Non-pigmented ciliary epithelial cell (primary cell): ENCODE measurements at places on chromosomes 11 and 22.
A peak's percentile ranks its signal among the peaks of the same experiment; 100 is the strongest.

- no peak for DNase-seq
These were observed 291.8 kb upstream of the DDI1 start for GRCh38 chr11:103744496-103745153.

GRCh38 chr22:28951969-28952521 lies 68.7 kb downstream of the ZNRF3 start:
- DNase-seq: no peak

- no peak for DNase-seq
These were observed 2.3 kb downstream of the CABP7 start for GRCh38 chr22:29722151-29722550.

GRCh38 chr22:19111140-19111539 lies 11.1 kb downstream of the DGCR2 start:
- no peak for DNase-seq

DNA sequence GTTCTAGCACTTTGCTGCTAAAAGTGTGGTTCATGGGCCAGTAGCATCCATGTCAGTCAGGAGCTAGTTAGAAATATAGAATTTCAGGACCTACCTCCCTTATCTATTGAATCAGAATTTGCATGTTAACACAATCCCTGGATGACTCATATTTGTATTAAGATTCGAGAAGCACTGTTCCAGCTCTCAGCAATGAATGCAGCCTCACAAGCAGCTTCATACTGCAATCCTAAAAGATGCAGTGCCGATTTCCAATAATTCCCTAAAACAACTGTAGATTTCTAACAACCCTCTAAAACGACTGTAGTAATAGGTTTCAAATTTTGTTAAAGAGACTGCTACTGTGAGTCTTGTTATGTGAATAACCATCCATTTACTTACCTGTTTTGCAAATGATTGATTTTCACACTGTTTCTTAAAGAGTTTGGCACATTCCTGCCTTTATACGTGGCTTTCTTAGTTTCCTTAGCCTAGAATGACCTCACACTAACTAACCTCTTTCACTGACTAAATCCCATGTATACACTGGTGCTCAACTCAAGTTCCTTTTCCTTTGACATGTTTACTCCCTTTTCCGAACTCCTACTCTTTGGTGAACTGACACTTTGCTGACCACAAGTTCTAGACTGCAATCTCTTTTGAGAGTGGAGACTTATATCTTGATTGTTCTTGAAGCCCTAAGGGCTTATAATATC lies 511.8 kb downstream of the METTL15 start:
- no peak for DNase-seq

DNA sequence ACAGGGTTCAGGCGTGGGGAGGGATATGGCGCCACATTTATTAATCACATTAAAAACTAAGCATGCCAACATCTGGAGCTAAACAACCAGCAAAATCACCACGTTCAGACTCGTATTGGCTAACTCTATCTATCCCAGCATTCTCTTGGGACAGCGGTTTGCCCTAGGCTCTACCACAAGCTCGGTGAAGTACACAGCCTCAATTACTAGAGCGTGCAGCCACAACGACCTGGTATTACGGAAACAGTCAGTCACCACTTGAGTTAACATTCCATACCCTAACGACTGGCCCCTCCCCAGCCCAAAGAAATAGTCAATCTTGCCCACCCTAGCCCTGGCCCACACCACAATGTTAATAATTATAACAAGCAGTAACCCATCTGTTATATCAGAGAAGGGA lies 32.1 kb downstream of the APOL5 start:
- no peak for DNase-seq

GRCh38 chr11:9206496-9206895 lies 58.7 kb downstream of the DENND5A start:
- peak; percentile 59 for DNase-seq

DNA sequence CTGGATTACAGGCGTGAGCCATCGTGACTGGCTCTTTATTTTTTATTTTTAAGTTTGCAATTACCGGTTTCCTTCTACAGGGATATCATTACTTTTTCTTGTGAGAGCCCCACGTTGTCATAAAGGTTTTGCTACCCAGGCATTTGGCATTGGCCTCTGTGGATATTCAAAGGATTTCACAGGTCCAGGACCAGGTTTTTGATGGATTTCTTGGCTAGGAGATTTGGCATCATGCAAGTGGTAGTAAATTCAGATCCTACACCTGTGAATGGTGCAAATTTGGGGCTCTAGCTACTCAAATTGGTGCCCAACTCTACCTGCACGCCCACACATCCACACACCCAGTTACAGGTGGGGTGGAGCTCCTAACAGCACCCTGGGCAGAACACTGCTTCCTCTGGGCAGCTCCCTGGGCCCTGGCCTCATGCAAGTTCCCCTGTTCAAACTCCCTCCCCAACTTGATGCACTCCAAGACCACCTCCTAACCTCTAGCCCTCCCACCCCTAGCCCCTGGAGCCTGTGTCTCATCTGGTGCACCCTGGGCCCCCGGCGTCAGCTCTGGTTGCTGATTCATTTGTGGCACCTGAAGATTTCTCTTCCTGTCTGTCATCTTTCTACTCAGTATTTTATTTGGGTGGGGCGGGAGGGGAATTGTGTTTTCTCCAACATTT lies 9.3 kb upstream of the MRGPRD start:
- DNase-seq: no peak

DNA sequence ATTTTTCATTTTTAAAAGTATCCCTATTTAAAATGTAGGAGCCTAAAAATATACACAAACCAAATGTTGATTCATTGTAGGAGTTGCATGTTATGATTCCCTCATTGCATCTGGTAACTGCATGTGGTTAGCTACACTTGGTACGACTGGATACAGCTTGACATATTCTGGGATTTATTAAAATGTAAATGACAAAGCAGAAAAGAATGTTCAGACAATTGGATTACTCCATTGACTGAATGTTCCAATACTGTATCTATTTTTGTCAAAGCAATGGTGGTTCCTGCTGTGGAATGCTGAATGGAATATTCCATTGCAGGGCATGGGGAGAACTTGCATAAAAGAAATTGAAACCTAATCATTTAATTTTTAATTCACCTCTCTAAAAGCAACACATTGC lies 30.8 kb downstream of the BLID start:
- peak; percentile 84 for DNase-seq

- no peak for DNase-seq
These were observed 13.1 kb downstream of the SCARF2 start for GRCh38 chr22:20424568-20424931.

GRCh38 chr22:43944670-43945430 lies 10.4 kb upstream of the SAMM50 start:
- no peak for DNase-seq

- no peak for DNase-seq
These were observed 9.9 kb upstream of the KCNJ5 start for GRCh38 chr11:128881221-128881620.

DNA sequence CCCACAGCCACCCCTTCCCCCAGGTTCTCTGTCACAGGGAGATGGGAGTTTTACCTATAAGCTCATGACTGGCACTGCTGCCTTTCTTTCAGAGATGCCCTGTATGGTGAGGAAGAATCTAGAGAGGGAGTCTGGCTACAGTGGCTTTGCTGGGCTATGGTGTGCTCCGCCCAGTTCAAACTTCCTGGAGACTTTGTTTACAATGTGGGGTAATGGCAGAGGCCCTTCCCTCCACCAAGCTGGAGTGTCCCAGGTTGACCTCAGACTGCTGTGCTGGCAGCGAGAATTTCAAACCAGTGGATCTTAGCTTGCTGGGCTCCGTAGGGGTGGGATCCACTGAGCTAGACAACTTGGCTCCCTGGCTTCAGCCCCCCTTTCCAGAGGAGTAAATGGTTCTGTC lies 143.5 kb downstream of the MSANTD4 start:
- no peak for DNase-seq

DNA sequence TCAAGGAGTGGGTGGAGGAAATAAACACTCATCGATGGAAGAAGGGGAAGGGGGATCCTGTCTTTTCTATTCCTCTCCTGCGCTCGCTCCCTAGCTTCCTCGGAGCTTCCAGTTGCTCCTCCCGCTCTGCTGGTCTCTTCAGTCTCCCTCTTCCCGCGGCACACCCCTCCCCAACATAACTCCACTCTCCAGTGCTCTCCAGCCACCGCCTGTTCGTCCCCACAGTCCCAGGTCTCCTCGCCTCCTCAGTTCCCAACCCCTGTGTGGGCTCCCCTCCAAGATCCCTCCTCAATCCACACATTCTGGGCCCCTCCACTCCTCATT lies 438 bp downstream of the ZW10 start:
- DNase-seq: no peak

GRCh38 chr11:45906096-45906682 lies 882 bp downstream of the FREY1 start:
- DNase-seq: no peak

- peak; percentile 77 for DNase-seq
These were observed 33.4 kb downstream of the SERPIND1 start for GRCh38 chr22:20807315-20807752.

DNA sequence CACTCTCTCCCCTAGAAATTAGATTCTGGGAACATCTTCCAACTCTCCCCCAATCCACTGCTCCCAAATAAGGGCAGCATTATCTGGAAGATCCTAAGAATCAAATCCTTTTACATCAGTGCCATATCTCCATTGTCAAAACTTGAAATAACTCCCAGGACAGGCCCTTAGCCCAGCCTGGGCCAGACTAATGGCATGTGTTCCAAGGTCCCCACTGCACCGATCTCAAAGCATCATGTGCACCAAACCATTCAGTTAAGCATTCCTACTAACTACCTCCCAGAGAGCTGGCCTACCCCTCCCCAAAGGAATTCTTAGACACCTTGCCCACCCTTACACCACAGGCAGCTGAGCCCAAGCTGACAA lies 44.2 kb upstream of the POU2AF1 start:
- DNase-seq: no peak

DNA sequence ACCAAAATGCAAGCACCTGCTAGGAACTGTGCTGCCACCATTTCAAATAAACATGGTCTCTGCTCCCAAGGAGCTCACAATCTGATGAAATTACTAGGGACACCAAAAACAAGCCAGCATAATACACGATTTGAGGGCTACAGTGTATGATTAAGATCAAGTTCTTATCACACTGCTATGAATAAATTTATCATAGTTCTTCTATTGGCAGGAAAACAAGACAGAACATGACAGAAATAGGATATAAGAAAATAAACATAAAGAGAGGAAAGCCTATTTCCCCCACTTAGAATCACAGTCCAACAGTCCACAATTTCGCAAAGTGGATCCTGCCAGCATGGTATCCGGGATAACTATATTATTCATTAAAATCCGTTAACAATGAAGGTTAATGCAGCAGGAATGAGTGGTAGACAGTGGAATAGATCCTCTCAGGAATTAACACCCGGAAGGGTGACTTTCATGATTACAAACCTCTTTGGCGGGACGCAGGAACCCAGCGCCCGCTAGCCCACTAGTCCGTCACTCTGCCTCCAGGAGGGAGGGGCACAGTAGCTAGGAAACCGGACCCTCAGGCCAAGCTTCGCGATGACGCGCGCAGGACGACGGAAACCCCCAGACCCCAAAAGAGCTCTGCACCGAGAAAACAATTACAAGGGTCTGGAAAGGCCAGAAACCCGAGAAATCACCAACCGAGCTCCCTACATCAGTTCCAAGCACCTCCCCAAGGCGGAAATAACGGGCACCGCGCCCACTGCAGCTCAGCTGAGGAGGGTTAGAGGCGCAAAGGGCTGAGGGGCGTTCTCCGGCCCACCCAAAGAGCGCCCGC lies 607 bp downstream of the CCDC82 start:
- peak; percentile 8 for DNase-seq

GRCh38 chr11:73902303-73902702 lies 25.5 kb downstream of the PAAF1 start:
- no peak for DNase-seq

- no peak for DNase-seq
These were observed 22.8 kb upstream of the HTR3A start for GRCh38 chr11:113952070-113952469.

DNA sequence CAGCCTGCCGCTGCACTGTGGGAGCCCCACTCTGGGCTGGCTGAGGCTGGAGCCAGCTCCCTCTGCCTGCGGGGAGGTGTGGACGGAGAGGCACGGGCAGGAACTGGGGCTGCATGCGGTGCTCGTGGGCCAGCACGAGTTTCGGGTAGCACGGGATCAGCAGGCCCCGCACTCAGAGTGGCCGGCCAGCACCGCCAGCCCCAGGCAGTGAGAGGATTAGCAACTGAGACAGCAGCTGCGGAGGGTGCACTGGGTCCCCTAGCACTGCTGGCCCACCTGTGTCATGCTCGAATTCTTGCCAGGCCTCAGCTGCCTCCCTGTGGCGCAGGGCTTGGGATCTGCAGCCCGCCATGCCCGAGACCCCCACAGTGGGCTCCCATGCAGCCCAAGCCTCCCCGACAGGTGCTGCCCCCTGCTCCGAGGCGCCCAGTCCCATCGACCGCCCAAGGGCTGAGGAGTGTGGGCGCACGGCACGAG lies 24.0 kb upstream of the OR5B21 start:
- no peak for DNase-seq

- no peak for DNase-seq
These were observed 37.6 kb downstream of the CSF2RB start for GRCh38 chr22:36950797-36951590.

DNA sequence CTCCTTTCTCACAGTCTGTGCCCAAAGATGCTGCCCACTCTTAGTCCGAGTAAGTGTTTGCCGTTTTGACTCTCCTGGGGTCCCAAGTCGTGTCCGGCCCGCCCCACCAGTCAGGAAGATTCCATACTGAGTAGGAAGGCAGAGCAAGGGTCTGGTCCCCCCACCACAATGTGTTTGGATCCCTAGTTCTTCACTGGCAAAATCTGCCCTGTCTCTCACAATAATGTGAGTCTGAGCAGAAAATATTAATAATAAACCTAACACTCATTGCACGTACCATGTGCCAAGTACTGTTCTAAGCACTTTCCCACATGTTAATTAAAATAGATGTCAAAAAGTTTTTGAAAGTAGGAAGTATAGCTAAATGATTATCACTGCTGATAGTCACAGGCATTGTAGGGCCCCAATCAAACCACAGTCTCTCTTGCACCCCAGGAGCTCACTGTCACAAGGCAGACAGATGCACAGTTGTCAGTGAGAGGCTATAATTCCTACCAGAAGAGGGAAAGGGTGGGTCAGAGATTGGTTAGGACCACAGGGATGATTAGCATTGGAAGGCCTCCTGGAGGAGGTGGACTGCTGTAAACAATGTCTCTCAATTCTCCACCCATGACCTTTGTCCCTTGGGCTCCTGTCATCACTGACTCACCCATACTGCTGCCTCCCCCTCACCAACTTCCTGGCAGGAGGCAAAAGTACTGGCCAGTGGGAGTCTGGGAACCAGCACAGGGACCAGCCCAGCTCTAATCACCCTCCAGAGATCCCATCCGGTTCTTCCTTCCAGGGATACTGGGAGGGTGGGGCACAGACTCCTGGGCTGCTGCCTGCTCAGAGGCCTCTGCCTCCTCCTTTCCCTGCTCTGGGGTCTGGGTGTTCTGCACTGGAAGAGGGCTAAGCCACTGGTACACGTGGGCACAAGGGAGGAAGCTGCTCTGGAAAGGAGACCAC lies 1.0 kb upstream of the POLD4 start:
- peak; percentile 88 for DNase-seq

- no peak for DNase-seq
These were observed 23.2 kb upstream of the ZBTB16 start for GRCh38 chr11:114036147-114036811.

DNA sequence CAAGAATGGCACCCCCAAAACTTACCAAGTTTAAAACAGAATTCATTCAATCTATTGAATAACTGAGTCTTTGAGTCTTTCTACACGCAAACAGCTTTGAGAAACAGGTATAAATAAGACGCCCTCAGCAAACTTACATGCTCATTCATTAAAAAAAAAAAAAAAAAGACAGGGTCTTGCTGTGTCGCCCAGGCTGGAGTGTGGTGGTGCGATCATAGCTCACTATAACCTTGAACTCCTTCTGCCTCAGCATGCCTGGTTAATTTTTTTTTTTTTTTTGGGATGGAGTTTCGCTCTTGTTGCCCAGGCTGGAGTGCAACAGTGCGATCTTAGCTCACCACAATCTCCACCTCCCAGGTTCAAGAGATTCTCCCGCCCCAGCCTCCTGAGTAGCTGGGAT lies 6.1 kb downstream of the PRR14L start:
- no peak for DNase-seq
